ENCODE measurements at places on chromosomes 7 and 10.

- DNase-seq, result peak; percentile 78
Observed at GRCh38 chr10:109934958-109935793, 11.9 kb upstream of the XPNPEP1 start.

DNA sequence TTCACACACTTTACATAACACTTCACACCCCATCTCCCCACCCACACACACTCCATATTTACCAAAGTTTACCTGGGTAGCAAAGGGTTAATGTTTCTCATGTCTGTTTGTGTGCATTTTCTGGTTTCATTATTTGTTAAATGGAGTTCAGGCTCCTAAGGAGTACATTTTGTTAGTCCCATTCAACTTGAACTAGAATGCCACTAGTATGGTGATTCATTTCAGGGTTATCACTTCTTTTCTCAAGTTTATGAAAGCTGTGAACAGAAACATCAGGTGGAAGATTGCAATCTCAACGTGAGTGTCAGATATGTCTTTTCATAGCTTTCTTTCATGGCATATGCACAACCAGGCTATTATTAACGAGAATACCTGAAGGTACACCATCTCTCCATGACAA is 1027.5 kb downstream of the GATA3 start:
- DNase-seq, result no peak

DNA sequence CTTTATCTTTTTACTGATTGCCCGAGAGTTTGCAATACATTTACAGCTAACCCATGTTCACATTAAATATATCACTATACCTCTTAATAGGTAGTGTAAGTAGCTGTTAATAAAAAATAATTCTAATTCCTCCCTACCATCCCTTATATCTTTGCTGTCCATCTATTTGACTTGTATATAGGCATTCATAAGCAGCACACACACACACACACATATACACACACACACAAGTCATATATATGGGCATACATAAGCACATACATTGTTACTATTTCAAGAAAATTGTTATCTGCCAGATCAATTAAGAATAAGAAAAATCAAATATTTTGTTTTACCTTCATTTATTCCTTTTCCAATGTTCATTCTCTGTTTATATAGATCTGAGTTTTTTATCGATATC is 176.4 kb downstream of the PPP1R3A start:
- no peak for DNase-seq

- DNase-seq, result no peak
Observed at GRCh38 chr7:103668279-103668941, 222.4 kb upstream of the SLC26A5 start.

- peak; percentile 58 for DNase-seq
Observed at GRCh38 chr7:41975849-41976248, 261.2 kb downstream of the GLI3 start.

- DNase-seq, result no peak
Observed at GRCh38 chr10:8054494-8055407, at the start of gene GATA3. Gene GATA3, plus strand, starts transcription at chr10:8054688. Its CDS starts 968 bp downstream, at chr10:8055656.

GRCh38 chr10:121007264-121007663 is 156.1 kb downstream of the WDR11 start:
- no peak for DNase-seq

DNA sequence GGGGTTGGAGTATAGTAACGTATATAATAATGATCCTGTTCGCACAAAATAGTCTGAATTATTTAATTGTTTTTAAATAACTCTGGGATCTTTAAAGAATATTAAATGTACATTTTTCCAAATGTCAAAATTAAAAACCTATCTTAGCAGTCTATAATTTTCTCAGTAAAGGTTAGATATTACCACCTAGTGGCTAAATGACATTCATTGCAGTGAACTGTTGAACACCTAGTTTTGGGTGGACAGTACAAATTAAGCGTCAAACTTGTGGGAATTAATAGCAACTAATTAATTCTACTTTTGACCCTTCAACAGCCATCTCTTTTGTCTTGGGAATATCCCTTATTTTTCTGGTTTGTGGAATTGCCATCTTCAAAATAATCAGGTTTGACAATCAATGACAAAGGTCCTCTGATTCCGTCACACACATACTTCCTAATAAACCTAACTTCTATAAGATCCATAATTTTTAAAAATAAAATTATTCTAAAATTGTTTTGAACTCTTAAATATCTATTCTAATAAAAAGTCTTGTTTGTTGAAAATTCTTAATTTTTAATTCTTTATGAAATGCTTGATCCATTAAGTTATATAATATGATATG is 165.7 kb downstream of the SEMA3D start:
- DNase-seq, result no peak

DNA sequence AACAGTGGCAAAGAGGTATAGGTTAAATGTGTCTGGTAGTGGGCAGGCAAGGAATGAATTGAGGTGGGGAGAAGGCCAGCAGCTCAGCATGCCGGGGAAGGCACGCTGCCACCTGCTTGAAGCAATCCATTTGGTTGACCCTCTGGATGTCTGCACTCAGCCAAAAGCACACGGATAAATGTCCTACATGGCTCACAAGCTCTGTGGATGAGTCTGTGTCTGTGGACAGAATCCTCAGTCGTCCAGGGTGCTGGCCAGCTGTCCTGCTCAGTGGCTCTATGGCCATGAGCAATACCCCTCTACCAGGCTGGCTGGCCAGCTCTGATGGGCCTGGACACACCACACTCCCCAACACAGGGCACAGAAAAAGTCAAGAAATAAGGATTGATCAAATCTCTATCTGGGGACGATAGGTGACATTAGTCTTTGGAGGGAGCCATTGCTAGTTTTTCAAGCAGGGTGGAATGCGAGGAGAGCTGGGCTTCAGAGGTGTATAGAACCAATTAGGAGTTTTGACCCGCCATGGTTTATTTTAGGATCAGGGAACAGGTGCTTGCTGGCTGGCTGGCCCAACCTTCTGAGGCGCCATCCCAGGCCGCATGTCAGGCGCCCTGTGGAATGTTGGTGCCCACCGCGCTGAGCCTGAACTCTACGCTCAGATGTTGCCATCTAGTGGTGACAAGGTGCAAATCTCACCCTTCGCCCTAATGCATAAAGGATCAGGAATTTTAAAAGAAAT is 493.4 kb downstream of the TNS3 start:
- peak; percentile 71 for DNase-seq

All from fibroblast of lung (primary cell).